ENCODE measurements at places on chromosomes 4 and X.

DNA sequence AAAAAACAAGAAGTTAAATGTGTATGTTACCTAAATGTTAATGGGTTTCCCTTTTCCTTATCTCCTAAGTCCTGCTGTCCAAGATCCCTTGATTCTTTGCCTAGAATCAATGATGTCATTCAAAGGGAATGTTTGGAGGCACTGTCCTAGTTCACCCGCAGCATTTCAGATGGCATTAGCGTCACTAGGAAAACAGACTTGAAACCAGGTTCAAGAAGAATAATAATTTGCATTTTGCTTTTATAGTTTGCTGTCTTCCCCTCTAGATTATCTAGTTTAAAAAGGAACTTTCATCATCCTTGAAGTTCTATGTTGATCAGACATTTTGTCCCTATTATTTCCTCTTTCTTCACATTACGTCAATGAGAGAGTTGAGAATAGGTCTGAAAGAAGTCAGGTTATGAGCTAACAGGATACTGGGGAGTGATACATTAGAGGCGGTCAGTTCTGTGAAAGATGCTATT is 234.1 kb upstream of the PGRMC2 start:
- no peak for DNase-seq

- DNase-seq = no peak
These were observed 44.6 kb upstream of the TMEM164 start for GRCh38 chrX:109958266-109958665.

- DNase-seq = no peak
These were observed 123.6 kb upstream of the MSX1 start for GRCh38 chr4:4735870-4736269.

DNA sequence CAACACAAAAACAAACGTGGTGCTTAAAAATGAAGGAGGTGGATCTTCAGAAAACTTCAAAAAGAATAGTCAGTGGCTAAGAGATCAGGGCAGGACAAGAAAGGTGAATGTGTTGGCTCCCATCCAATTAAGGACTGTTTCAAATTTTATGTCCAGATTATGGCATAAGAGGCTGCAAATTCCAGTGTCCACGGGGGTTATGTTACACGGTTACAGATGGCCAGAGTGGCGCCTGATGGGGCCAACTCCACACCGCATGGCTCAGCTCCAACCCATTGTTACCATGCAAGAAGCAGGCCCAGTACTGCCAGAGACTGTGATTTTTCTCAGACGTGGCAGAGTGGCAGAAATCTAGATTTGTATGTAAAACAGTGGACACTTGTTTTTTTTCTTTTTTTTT is 168.4 kb upstream of the TENM3 start:
- DNase-seq = no peak

GRCh38 chr4:182578402-182578801 is 335.2 kb downstream of the TENM3 start:
- DNase-seq = no peak

- no peak for DNase-seq
These were observed 33.1 kb upstream of the EDNRA start for GRCh38 chr4:147447786-147448185.

Measured in stimulated activated CD8-positive, alpha-beta memory T cell treated with anti-CD3 and anti-CD28 coated beads, Interleukin-7, amount 100 ng/mL, for 1 hour (primary cell).